ENCODE measurements at places on chromosomes 2 and 18.

- no peak for DNase-seq
These were observed 3.3 kb upstream of the NETO1 start for GRCh38 chr18:72871091-72871490.

GRCh38 chr2:944693-945092, 6.0 kb upstream of the SNTG2 start:
- no peak for DNase-seq

DNA sequence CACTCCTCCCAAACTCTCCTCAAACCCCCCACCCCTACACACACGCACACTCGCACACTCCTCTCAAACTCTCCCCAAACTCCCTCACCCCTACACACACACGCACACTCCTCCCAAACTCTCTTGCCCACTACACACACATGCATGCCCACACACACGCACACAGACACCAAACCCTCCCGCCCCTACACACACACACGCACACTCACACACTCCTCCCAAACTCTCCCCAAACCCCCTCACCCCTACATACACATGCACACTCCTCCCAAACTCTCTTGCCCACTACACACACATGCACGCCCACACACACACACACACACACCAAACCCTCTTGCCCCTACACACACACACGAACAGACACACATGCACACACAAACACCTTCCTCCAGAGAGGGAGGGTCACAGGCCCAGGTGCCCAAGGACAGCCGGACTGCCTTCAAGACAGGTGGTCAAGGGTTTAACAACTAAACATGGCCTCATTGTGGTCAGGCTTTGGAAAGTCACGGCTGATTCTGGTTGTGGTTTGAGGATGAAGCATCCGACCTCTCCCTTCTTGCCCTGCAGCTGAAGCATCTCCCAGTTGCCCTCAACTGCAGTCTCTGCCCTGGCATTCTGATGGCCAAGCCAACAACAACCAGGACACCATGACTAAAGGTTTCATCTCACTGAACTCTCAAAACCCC, 72.3 kb upstream of the SNTG2 start:
- DNase-seq = no peak

- no peak for DNase-seq
These were observed 344.4 kb upstream of the SLC39A10 start for GRCh38 chr2:195312662-195313061.

DNA sequence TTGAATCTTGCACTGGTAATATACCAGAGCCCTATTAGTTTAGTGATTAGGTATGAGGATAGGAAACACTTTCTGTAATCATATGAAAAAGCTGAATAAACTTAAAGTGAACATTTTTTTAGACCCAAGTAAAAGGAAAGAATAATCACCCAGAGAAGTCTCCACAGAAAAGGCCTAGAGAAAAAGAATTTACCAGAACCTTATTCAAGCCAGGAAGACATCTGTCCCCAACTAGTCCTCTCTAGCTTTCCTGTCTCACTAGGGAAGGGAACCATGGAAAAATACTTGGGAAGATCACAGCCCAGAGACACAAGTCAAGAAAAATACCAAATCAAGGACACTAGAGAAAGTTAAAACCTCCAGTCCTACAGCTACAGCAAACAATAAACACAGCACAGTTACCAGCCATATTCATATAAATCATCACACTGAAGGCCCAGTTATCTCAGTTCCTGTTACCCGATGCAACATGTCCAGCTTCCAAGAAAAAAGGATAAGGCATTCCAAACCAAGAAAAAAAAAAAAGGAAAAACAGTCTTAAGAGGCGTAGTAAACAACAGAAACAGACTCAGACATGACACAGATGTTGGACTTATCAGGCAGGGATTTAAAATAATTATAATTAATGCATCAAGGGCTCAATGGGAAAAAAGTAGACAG, 461.5 kb downstream of the IRS1 start:
- DNase-seq = no peak

GRCh38 chr2:46323730-46324129, 26.5 kb downstream of the EPAS1 start:
- no peak for DNase-seq

GRCh38 chr2:188979187-188980114, 5.3 kb downstream of the COL3A1 start:
- no peak for DNase-seq

DNA sequence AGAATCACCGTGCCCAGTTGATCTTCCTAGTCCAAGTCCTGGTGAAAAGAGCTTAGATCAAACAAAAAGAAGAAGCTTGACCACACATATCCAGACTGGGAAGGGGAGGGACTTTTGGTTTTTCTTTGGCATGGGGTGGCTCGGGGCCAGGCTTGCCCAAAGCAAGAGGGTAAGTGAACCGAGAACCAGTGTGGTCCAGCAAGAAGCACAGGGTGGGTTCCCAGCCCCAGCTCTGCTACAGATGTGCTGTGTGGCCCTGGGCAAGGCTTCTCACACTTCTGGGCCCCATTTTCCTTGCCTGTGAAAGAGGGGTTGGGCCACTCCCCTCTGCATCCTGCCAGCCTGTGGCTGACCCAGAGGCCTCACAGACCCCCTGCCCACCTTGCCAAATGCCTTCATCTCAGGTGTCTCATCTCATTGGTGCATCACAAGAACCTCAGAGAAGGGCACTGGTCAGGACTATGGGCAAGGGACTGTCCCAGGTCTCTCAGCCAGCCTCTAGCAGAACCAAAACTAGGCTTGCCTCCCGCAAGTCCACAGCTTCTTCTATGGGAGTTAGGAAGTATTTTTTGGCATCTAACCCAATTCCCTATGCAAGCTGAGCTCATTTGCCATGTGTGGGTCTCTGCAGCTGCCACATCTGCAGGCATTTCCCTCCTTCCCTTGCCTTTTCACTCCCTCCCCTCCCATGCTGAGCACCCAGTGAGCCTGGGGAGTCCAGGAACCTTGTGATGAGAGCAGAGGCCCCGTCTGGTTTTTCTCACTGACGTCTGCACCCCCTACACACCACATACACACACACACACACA, 6.9 kb downstream of the ATP6V1B1 start:
- no peak for DNase-seq

DNA sequence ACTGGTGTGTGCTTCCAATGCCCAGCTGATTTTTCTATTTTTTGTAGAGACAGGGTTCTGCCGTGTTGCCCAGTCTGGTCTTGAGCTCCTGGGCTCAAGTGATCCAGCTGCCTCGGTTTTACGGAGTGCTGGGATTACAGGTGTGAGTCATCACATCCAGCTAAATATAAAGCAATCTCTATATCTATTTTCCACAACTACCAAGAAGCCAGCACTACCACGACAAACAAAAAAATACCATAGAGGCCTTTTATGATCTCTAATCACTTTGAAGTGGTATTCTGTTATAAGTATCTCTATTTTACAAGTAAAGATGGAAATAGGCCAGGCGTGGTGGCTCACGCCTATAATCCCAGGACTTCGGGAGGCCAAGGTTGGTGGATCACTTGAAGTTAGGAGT, 34.7 kb downstream of the C2orf74 start:
- DNase-seq = no peak

DNA sequence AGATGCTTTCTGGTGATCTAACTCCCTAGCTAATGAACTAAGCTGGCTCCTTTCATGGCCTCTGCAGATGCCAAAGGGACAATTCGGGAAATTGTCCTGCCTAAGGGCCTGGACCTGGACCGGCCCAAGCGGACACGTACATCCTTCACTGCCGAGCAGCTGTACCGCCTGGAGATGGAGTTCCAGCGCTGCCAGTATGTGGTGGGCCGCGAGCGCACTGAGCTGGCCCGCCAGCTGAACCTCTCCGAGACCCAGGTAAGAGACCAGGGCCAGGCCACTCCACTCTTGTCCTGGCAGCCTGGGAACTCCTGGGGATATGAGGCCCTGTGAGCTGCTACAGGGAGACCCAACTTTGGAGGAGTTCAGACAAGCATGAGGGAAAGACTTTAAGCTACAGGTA, 14.7 kb upstream of the ATP6V1B1 start:
- DNase-seq = no peak

DNA sequence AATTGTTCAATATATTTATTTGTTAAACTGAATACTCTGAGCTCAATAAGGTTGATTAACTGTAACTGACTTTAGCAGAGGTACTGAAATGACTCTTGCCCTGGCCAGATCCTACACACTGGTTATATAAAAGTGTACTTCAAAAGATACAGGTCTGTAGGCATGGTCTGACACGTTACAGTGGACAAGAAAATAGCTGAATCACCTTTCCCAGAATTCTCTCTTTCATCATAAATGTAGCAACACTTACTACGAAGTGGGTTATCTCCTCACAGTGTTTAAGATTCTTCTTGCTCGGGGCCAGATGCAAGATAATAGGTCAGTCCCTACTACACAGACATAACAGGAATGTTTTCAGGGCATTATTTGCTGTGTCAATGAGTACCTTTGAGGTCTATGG, 107.0 kb upstream of the ZC3H15 start:
- DNase-seq = no peak
